ENCODE measurements at places on chromosomes 5 and 9.

DNA sequence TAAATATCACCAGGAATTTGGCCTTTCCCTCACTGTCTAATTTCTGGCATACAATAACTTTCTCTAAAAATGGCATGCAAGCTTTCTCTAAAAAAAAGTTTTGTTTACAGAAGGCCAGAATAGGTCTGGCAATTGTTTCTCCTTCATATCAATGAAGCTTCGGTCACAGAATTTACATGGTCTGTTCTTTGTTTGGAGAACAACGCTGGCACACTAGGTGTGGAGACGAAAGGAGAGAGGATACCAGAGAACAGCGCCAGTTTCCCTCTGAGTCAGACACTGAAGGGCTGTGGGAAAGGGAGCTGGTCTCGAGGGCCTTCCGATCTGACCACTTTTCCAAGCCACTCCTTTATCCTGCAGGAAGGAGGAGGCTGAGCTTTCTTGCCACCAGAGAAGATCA is 60.1 kb upstream of the ITGA1 start:
- no peak for DNase-seq

- DNase-seq: no peak
Measured at GRCh38 chr9:98502976-98503325, 205.8 kb downstream of the GABBR2 start.

DNA sequence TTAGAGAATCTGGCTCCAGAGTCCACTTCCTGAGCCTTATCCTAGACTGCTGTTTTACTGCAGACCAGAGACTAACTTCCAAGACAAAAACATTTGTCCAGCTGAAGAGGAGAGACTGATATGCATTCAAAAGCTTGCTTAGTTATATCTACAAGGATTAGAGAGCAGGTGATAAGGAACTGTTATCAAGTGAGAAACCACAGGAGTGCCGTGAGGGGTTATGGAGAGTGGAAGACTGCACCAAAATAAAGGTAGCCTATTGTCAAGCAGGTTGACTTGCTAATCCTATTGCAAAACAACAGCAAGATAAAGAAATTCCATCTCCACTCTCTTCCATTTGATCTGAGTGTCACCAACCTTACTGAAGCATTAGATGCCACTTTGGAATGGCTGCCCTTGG is 139.1 kb downstream of the SCAMP1 start:
- no peak for DNase-seq

- no peak for DNase-seq
Measured at GRCh38 chr5:17180330-17180843, 37.0 kb upstream of the BASP1 start.

- DNase-seq: no peak
Measured at GRCh38 chr5:108747111-108747773, 455 bp upstream of the FER start.

DNA sequence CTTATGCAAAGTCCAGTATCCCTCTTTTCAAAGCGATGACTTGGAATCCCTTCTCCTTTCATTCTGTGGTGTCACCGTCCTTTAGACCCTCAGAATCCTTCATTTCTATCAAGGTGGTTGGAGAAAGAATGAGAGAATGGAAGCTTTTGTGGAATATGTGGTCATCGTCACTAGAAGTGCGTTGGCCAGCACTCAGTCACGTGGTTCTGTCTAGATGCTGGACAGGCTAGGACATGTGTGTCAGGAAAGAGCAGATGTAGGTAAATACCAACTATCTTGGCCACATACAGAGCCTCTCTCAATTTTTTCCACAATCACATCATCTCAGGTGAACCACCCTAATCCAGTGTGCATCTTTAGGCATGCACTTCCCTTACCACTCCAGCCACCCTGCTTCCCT is 206.0 kb downstream of the ARRDC3 start:
- no peak for DNase-seq

DNA sequence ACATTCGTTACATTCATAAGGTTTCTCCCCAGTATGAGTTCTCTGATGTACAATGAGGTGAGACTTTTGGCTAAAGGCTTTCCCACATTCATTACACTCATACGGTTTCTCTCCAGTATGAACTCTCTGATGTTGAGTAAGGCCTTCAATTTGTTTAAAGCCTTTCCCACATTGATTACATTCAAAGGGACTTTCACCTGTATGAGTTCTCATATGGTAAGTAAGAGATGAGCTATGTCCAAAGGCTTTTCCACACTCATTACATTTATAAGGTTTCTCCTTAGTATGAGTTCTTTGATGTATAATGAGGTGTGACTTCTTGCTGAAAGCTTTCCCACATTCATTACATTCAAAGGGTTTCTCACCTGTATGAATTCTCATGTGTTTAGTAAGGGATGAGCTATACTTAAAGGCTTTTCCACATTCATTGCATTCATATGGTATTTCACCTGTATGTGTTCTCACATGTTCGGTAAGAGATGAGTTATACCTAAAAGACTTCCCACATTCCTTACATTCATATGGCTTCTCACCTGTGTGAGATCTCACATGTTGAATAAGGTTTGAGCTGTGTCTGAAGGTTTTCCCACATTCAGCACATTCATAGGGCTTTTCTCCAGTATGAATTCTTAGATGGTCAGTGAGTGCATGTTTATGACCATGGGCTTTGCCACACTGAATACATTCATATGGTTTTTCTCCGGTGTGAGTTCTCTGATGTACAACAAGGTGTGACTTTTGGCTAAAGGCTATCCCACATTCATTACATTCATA is 13.5 kb downstream of the ZFP37 start:
- DNase-seq: no peak
